GM19239 (cell line): ENCODE measurements at places on chromosomes 12 and 14.
A peak's percentile ranks its signal among the peaks of the same experiment; 100 is the strongest.

- DNase-seq = no peak
These were observed 732.6 kb upstream of the FLRT2 start for GRCh38 chr14:84797326-84797725.

DNA sequence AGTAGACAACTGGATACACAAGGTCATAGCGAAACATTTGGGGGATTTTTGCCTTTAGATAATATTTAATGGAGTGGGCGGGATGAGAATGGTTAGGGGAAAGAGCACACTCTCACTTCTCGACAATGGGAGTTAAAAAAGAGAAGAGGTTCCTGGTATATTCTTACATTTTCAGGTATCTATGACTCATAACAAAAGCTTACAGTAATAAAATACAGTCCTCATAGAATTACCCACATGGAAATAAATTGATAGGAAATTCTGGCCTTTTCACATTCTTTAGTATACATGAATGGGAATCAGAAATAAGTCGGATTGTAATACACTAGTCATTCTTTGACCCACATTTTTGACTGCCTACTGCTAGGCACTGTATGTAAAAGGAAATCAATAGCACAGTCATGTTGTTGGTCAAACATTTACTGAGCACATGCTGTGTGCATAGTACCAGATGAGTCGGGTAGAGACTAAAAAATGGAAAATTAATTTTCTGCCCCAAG lies 8.2 kb upstream of the CRADD start:
- peak; percentile 12 for DNase-seq

DNA sequence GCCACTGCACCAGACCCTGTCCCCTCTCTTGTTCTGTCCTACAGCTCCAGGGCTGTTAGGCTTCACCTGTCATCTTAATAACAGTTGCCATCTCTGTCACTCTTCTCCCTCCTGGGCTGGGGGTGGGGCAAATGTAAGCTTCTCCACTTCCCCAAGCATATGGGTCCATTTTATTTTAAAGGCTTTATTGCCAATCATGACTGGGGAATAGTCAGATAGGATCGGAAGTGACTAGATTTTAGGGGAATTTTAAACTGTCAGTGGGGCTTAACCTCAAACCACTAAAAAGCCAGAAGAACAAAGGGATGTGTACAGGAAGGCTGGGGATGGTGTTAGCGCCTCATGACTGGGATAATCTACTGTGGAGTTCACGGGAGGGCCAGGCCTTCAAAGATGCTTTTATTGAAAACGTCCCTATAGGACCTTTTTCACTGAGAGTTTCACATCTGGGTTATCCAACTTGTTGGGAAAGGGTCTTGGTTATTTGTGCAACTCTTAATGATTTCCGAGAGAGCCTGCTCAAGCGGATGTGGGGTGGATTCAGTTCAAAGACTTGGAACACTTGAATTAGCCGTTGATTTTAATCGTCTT lies 41.6 kb downstream of the CHST11 start:
- no peak for DNase-seq

DNA sequence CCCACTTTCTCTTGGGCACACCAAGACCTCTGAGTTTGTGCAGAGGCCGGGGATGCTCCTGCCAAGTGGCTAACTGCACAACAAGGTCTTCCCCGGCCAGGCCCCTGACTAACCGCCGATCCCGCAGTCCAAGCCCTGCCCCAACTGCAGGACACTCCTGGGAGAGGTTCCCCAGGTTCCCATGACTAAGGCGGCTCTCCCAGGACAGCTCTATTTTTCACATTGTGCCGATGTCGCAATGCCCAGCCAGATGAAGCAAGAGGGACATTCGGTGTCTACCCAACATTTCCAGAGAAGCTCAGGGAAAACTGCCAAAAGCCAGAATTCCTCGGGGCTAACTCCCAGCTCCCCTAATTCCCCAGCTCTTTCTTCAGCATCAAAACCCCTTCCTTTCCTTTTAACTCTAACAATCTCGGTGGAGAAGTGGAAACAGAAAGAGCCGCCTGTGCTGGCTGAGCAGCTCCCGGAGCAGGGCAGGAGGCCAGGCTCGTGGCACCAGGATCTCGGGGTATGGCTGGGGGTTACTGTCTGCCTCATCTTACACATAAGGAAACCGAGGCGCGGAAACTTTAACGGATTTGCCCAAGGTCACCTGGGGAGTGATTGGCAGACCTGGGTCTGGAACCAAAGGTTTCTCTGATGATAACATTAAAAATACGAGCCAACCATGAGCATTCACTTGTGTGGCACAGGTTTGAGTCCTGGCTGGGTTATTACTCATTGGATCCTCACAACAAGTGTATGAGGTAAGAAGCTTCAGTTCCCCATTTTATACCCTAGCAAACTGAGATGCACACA lies 318.2 kb downstream of the BCL11B start:
- no peak for DNase-seq

GRCh38 chr14:81771651-81772275 lies 238.1 kb upstream of the SEL1L start:
- no peak for DNase-seq
